ENCODE measurements at places on chromosomes 7 and 10.

DNA sequence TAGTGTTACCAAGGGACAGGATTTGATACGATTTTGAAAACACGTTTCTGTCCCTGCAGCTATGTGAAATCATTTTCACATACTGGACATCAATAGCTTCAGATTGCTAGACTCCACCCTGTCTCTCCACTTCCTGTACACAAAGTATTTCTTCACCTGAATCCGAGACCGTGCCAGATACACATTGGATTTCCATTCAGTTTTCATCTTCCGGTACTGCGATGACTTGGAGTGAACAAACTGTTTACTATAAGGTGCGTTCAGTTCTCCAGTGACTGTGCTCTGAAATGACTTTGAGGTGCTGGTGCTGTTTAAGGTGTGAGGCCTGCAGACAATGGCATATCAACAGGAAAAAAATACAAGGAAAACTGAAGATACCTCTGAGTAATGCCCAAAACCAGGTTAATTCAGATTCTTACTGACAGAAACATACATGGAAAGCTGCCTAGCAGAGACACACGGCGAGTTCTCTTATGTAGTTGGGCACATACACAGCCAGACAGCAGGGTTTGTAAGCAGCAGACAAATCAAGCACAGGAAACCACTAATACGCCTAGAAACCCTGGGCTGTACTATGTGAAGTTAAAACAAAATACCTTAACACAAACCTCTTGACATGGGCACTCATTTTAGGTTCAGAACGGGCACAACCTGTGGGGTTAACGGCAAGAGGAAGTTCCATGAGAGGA is 119.2 kb downstream of the GALNT11 start:
- DNase-seq: no peak

DNA sequence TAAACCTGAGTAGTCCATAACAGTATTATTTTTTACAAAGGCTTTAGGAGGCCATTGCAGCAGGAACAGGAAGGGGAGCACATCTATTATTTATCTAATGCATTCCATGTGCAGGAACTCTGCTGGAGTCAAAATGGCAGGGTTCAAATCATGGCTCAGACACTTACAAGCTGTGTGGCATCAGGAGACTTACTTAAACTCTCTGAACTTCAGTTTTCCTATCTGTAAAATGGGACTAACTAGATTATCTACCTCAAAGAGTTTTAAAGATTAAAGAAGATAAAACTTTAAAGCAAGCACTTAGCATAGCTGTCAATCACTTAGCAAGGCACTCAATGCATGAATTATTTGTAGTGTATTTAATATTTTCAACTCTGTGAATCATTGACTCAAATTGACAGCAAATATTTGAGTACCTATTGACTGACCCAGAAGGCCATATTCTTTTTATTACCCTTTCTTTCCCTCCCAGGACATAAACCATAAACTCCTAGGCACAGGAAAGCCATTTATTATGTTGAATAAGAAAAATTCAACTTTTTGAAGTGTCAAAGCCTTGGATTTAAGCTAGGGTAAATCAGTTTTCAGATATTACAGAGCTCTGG is 115.8 kb upstream of the FAM204A start:
- DNase-seq: no peak

GRCh38 chr10:129967579-129968019 is 3.5 kb upstream of the EBF3 start:
- DNase-seq: no peak

- DNase-seq: no peak
These were observed 40.9 kb downstream of the ITIH5 start for GRCh38 chr10:7625836-7626235.

DNA sequence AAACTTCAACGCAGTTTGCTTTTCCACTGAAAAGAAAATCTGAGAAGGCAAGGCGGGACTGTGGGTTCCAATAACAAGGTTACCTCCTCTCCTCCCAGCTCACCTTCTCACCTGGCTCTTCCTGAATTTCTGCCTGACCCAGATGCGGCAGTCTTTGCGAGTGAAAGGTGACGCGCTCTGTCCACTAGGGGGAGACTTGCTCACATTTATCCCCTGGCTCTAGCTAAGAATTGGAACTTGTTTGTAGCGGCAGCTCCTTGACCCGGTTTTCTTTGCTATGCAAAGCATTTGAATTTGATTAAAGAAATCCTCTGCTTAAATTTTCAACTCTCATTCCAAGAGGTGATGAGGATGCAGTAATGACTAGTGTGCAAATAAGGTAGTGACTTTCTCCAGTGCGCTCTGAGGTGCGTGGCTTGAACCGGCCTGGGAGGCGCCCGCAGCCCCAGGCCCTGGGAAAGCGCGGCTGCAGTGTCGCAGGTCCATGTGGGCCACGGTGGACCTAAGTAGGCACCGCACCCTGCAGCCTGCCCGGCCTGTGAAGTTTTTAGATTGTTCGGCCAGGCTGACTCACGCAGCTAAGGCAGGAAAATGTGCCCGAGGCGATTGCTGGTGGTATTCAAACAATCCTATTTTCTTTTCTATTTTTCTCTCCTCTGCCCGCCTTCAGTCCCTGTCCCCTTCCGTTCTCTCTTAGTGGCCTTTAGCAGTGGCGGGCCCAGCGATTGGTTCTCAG is 336.9 kb upstream of the NPSR1 start:
- DNase-seq: peak; percentile 64

- peak; percentile 62 for DNase-seq
These were observed 80.1 kb upstream of the PRSS1 start for GRCh38 chr7:142669074-142669654.
